Suppressor macrophage treated with lipopolysaccharide for 4 hours (primary cell): ENCODE measurements at places on chromosomes 2 and 18.

- DNase-seq = no peak
These were observed 290.7 kb downstream of the CYP26B1 start for GRCh38 chr2:71856773-71857525.

- DNase-seq = no peak
These were observed 22.7 kb upstream of the TET3 start for GRCh38 chr2:73961823-73962615.

DNA sequence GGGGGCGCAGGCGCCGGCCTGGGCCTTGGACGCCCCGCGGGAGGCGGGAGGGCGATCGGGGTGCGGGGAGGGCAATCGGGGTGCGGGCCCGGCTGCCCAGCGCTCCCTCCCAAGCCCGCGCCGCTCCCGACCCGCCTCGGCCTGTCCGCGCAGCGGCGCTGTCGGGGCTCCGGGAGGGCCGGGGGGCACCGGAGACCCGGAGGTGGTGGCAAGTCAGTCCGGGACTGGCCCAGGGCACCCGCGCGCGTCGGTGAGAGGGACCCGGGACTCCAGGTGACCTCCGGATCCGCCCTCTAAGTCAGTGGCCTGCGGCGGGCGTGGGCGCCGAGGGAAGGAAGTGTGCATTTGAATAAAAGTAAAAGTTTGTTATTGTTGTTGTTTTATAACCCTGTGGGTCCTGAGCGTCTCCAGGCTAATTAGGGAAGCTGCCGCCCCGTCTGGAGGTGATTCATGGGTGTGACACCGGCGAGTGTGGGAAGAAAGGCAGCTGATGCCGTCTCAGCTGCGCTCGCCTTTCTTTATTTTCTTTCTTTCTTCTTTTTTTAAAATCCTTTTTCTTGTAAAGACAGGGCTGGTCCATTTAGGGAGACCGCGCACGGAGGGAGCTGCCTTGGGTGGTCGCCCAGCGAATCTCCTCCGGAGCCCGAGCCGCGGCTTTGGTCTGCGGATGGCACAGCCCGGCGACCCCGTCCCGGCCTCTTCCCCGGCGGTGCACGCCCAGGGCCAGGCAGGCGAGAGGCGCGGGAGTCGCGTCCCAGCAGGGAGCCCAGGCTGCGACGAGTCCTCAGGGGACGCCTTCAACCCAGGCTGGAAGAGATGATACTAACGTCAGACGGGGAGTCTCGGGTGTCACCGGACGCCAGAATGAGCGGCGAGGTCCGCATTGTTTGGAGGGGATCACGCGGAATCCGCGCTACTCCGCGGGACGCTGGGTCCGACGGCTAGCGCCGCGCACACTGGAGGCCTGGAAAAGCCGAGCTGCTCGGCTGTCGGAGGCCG lies 627 bp upstream of the CRACDL start:
- DNase-seq = peak; percentile 67

- DNase-seq = no peak
These were observed 1059.3 kb upstream of the GYPC start for GRCh38 chr2:125596612-125597011.

DNA sequence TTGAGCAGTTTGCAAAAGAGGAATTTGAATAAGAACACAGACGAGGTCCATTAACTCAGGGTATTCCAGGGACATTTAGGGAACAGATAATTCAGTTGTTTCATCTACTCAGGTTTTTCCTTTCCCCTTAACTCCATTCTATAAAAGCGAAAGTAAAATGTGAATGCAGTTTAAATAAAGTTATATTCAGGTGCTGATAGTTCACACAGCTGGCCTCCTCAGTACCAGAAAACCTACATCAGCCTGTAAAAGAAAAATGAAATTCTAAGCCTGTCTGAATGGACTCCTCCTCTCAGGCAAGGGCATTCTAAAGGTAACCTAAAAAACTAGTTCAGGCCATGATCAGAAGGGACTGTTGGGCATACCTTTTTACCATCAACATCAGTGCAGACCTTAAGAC lies 873.8 kb downstream of the SUCLG1 start:
- DNase-seq = no peak

GRCh38 chr2:224668123-224668909 lies 47.8 kb downstream of the CCDC195 start:
- DNase-seq = no peak

DNA sequence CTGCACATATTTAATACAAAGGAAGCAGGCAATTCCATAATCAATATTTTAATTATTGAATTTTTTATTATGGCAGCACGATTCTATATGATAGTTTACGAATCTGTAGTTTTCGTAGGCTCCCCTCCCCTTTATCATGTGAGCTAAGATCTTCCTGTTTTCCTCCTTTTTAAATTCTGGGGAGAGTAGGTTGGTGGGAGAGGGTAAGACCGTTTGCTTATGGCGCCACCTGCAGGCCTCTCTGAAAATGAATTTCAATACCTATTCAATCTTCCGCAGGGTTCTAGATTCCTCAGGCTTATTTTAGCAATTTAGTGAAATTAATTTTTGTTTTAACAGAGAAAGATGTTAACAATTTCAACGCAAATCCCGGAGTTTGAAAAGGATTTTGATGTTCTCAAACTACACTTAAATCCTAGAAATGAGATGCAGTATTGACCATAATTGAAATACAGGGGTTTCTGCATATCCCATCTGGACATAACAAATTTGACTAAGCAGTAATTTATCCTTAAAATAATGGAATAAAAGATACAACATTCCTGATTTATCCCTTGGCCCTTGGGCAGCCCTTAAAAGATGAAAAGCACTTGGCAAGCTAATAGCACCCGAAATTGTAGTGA lies 12.8 kb upstream of the GBX2 start:
- DNase-seq = peak; percentile 62

GRCh38 chr2:80007777-80008503 lies 296.6 kb downstream of the LRRTM1 start:
- DNase-seq = no peak

DNA sequence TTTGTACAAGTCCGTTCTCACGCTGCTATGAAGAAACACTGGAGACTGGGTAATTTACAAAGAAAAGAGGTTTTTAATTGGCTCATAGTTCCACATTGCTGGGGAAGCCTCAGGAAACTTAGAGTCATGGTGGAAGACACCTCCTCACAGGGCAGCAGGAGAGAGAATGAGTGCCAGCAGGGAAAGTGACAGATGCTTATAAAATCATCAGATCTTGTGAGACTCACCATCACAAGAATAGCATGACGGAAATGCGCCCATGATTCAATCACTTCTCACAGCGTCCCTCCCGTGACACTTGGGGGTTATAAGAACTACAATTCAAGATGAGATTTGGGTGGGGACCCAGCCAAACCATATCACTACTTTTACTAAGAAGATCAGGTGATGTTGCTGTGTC lies 285.8 kb downstream of the TMX3 start:
- DNase-seq = no peak

DNA sequence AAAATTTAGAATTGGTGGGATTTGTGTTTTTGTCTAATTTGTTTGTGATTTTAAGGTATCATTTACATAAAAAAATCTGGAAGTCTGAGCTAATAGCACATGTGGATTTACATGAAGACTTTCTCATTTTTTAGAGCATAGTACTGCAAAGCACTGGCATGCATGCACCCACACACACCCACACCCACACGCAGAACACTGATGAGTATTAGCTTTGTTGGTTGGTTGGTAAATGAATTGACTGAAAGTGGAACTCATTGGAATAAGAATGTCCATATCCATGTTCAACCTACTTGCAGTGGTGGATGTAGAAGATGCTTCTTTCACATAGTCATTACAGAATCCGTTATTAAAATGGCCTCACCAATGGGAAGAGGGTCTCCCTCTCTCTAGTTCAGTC lies 475.8 kb downstream of the PLCL1 start:
- DNase-seq = no peak

- DNase-seq = no peak
These were observed 191.0 kb downstream of the NEDD4L start for GRCh38 chr18:58235001-58235436.

DNA sequence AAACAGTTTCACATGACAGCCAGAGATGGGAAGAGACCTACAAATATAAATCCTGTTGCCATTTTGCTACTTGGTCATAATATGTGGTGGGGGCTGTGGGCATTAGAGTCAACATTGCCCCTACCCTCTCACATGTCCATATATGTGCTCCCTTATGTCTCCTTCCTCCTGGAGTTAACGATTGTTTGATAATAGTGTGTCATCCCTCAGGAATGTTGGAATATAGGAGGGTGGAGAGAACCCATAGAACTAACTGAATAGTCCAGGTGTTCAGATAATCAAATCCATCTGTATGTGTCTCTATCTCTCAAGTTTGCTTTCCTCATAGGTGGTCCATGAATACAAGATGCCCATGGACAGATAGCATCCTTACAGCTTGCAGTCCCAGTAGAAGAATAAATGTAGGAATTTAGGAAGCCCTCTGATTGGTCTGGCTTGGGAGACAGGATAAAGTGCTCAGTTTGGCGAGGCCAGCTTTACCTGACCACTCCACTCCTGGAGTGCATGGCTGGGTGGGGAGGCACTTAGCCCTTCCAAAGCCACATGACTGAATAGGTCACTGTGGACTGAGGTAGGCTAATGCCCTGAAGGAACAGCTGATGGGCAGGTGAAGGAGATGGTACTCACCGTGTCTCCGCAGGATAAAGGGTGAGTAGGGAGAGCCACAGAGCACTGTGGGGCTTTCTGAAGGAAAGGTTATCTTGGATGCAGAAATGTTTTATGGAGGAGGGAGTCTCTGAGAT lies 166.9 kb downstream of the CDCA7 start:
- DNase-seq = no peak

GRCh38 chr2:96291751-96292150 lies 13.6 kb downstream of the SNRNP200 start:
- no peak for DNase-seq

DNA sequence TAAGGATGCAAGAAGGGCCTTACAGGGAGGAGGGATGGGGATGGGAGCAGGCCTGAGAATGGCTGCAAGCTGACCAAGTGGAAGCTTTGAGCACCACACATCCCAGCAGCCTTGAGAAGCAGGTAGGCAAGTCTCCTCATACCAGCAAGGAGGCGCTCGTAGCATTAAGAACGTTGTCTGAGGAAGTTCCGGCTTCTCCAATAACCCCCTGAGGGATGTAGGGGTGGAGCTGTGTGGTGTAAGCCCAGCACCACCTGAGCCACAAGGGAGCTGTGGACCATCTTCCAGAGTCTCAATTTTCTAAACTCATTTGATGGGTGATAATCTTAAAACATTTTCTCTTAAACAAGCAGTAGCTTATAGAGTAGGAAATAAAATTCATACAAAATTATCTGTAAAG lies 50.6 kb downstream of the ST3GAL5 start:
- no peak for DNase-seq

DNA sequence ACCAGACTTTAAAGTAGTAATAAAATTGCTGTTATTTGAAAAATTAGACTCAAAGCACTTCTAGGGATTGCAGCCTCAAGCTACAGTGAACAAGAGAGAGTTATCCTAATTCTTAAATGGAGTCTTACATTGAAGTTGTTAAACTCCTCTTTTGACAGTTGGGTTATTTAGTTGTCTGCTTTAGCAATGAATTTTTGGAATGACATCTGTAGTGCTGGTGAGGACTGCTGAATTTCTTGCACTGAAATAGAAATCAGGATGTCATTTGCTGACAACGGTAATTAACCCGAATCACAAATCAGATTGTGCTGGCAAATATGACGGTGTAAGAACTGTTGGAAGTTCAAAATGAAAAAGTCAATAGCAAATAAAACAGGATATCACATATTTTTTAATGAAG lies 78.0 kb upstream of the LYPD6B start:
- DNase-seq = no peak

DNA sequence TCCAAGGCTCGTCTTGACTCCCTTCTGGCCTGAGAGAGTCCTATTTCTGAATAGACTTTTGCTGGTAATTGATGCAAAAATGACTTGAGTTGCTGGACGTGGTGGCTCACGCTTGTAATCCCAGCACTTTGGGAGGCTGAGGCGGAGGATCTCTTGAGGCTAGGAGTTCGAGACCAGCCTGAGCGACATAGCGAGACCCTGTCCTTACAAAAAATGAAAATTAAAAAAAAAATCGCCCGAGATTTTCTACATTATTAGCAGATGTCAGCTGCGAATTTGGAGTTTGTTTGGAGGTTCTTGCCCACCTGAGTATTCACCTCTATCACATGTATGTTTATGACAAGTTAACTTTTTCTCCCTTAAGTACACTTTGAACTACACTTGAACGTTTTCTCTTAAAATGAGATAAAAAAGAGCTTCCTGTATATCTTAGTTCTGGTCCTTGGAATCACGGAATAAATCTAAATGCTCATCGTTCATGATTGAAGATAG lies 471 bp upstream of the C2orf42 start:
- no peak for DNase-seq

DNA sequence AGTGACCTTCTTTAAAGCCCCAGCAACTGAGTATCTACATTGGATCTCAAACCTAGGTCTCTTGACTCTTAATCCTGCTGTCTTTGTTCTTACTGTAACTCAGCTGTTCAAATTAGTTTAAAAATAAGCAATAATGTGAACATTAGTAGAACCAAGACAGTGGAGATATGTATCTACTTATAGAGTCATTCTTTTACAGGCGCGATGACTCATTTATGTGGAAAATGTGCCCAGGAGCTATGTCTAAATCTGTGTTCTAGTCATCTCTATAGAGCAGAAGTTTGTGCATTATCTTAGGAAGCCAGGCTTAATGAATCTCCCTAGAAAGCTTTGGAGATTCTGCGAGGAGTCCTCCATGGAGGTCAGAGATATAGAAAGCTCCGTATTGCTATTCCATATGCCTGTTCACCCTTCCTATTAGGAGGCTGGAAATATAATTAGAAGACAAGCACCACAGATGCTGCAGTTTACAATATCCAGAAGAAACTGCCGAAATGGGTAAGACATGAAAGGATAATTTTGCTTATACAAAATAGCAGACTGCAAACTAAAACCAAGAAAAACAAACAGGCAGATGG lies 211.6 kb downstream of the TRIB2 start:
- no peak for DNase-seq

DNA sequence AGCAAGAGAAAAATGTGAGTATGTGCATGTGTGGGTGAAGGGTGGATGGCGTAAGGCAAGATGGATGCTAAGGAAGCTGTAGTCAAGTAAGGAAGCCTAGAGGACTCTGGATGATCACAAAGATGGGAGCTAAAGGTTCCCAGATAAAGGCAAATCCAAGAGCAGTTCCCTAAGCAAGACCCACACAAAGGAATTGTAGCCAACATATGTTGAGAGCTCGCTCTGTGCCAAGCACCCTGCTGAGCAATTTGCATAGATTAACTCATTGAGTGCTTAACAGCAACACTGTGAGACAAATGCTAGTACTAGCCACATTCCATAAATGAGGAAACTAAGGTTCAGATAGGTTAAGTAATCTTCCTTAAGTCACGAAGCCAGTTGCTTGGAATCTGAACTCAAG lies 132.6 kb downstream of the C1D start:
- no peak for DNase-seq

GRCh38 chr18:35581546-35581897 lies at the start of gene GALNT1:
Gene GALNT1, plus strand, starts transcription at chr18:35581740. Its CDS starts 72,923 bp downstream, at chr18:35654663.
- DNase-seq = peak; percentile 41

DNA sequence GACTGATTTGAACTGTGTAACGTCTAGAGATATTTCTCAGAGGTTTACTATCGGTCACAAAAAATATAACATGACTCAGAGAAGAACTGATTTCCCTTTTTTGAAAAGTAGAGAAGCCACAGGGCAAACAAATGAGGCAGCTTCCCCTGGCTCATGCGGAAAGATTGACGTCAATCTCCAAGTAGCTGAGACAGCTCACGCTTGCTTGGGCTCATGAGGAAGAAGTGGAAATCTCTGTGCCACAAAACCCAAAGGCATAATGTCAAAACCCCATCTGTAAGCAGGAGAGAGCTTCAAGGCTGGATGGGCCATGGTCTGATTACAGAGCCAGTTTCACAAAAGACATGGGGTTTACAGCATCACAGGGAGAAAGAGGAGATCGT lies 188.1 kb downstream of the ARL4C start:
- DNase-seq = peak; percentile 97

- DNase-seq = no peak
These were observed 65.9 kb downstream of the MBP start for GRCh38 chr18:77066689-77067088.
